Activated CD4-positive, alpha-beta T cell treated with anti-CD3 and anti-CD28 coated beads, Interleukin-2, amount 10 ng/mL, durations not matched to agents 24 days and 14 days (primary cell): ENCODE measurements at places on chromosomes 16 and 17. TPM values are rescaled to one million over a fixed set of nuclear protein-coding genes. Genes with fewer than 3 reads are reported as not detected.

The PRR15L gene
- not detected in 2 replicates for total RNA-seq

The SLX1B gene
- total RNA-seq: 49.2 and 65.1 TPM in 2 replicates

- peak; percentile 70 for DNase-seq
Measured at GRCh38 chr16:81633680-81634379, 145.3 kb upstream of the PLCG2 start.

DNA sequence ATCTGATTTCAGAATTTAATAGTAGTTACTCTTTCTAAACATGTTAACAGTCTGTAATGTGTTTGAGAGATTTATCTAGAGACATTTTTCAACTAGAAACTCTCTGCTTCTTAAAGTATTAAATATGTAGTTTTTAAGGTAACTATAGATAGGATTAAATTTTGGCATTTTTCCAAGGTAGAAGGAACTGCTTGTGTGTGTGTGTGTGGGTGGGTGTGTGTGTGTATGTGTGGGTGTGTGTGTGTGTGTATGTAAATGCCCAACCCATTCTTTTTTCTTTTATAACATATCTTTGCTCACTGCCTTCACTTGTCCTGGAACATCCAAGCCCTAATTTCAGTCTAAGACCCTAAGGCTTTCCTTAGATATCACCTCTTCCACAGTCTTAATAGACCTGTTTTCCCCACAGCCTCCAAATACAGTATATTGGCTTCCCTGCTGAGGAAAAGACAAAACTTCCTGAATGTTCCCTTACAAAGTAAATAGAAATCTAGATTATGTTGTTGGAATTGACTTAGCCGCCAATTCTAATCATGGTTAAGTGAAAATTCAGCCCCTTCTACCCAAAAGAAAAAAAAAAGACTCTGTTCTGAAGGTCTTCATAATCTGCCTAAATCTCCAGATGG lies 33.5 kb downstream of the NUP93 start:
- no peak for DNase-seq

DNA sequence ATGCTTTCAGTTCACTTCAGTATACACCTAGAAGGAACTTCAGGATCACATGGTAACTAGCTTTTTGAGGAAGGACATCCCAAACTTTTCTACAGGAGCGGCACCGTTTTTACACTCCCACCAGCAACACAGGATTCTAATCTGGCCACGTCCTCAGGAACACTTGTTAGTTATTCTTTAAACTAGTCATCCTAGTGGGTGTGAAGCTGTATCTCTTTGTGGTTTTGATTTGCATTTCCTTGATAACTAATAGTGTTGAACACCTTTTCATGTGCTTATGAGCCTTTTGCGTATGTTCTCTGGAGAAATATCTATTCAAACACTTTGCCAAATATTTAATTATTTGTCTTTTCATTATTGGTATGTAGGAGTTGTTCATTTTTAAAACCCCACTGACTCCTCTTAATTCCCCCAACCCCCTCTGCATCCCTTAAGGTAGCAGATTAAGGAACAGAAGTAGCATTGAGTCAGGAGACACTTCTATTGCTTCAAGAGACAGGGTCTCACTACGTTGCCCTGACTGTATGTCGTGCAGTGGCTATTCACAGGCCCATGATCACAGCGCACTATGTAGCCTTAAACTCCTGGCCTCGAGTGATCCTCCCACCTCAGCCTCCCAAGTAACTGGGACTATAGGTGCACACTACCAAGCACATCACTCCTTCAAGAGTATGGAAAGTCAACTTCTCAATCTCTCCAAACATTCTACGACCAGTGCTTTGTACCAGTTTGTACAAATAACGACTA lies 25.4 kb downstream of the YWHAE start:
- DNase-seq: no peak

The ASPSCR1 gene
- total RNA-seq: 35.1 and 37.3 TPM in 2 replicates

- DNase-seq: no peak
Measured at GRCh38 chr16:73737637-73738036, 559.0 kb upstream of the PSMD7 start.

DNA sequence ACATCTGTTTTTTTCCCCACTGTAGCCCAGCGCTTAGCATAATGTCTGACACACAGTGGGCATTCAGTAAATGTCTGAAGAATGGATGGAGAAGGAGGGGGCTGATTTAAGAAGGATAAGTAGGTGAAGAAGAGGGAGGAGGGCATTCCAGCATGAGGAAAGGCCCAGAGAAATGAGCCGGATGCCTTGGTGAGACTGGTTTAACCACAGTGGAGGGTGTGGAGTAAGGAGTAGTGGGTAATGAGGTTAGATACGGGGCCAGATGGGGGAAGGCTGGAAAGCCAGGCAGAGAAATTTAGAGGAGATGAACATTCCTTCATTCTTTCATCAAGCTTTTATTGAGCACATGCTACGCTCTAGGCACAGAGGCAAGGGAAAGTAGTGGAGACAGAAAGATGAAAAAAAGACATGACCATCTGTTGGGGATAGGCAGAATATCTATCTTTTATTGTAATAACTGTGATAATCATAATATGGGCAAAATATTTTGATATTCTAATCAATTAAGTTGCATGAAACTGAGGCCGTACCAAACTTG lies 43.7 kb upstream of the NFAT5 start:
- no peak for DNase-seq

The ZNF597 gene
- 1.9 and 2.1 TPM in 2 replicates for total RNA-seq

DNA sequence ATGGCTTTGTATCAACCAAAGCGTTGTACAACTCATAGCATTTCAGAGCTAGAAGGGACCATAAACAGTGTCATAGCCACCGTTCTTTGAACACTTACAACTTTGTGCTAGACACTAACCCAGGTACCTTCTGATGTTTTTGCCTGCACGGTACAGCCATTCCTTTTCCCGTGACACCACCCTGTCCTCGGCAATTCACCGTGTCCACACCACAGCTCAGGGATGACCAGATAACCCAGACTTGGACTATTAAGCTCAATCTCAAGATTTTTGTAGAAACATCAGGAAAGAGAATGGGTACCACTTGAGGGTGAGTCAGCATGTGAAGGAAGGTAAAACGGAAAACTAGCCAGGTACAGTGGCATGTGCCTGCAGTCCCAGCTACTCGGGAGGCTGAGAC lies 9.8 kb upstream of the CBFB start:
- DNase-seq: no peak

- no peak for DNase-seq
Measured at GRCh38 chr16:9425236-9425635, 333.8 kb downstream of the HAPSTR1 start.

The SEZ6L2 gene
- total RNA-seq: 0.26 and 0.61 TPM in 2 replicates

The MAPT gene
- 0.37 and 0.47 TPM in 2 replicates for total RNA-seq

DNA sequence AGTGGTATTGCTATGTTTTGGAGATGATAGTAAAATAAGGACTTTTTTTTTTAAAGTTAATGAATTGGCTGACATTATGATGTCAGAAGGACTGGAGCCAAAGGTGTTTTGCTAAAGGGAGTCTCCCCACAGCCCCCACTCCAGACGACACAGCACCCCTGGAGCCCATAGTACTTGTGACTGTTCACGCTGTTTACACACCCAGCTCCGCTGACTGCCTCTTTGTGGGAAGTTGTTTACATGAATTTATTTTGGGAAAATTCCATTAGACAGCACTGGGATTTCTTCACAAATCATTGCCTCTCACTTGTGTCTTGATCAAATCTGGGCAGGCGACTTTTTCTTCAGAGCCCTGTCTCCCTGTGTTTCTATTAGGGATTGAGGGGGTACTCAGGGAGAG lies 108.6 kb downstream of the C17orf67 start:
- no peak for DNase-seq

The TNK1 gene
- total RNA-seq: 5.3 and 5.5 TPM in 2 replicates

DNA sequence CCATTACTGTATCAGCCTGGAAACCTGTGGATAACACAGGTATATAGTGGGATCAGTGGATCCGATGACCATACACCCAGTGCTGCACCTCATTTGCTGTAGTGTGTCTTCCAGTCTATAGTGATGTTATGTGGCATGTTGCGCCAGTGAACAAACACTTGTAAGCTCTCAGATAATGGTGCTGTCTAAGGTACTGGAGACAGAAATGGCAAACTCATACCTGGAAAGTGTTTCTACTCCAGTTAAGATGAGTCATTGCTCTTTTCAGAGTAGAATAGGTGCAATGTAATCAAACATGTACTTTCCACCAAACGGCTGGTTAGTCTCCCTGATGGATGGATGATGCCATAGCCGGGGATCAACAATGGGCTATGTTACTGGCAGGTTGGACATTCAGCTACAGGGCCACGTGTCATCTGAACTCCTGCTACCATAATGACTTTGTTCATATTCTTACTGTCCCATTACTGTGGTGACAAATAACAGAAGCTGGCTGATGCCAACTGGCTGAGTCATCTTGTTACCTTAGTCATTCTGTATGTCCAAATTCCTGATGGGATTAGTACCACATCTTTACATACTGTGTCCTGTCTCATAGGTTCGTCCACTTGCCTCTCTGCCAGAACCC lies 6.3 kb downstream of the CCL11 start:
- no peak for DNase-seq

The PRR11 gene
- 29.7 and 32.6 TPM in 2 replicates for total RNA-seq

The APOH gene
- total RNA-seq: not detected in 2 replicates

GRCh38 chr17:18166894-18167293 lies 16.7 kb upstream of the ALKBH5 start:
- DNase-seq: no peak

GRCh38 chr16:10885246-10885645 lies 8.2 kb downstream of the CIITA start:
- DNase-seq: no peak

- no peak for DNase-seq
Measured at GRCh38 chr16:60150907-60151306, 1416.8 kb upstream of the GOT2 start.

- no peak for DNase-seq
Measured at GRCh38 chr17:32992321-32993033, 830 bp downstream of the SPACA3 start.

The FBXO39 gene
- 0.26 and 0.36 TPM in 2 replicates for total RNA-seq

DNA sequence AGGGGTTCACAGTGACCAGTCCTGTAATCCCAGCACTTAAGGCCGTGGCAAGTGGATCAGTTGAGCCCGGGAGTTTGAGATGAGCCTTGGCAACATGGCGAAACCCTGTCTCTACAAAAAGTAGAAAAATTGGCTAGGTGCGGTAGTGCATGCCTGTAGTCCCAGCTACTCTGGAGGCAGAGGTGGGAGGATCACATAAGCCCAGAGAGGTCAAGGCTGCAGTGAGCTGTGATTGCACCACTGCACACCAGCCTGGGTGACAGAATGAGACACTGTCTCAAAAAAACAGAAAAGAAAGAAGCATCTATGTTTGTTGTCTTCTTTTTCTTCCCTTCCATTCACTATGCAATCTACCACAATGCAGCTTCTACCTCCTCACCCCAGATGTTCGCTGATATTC lies 151.9 kb upstream of the RBL2 start:
- DNase-seq: no peak

DNA sequence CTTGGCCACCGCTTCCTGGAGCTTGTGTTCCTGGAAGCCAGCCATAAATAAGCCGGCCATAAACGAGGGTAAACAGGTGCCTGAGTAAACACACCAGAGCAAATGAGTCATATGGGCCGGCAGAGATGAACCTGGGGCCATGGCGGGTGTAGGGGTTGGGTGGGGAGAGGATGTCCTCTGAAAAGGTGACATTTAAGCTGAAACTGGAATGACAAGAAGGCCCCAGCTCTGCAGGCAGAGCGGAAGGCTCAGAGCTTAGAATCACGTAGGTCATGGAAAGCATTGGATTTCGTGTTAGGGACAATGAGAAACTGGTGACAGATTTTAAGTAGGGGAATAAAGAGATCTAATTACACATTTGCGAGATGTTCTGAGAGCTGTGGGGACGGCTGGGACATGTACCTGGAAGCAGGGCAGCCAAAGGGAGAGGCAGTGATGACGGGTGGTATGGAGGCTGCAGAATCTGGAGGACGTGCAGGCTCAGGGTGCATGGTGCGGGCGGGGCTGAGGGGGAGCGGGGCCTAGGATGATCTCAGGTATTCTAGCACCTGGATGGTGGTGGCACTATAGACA lies 8.1 kb upstream of the DNASE1 start:
- no peak for DNase-seq

DNA sequence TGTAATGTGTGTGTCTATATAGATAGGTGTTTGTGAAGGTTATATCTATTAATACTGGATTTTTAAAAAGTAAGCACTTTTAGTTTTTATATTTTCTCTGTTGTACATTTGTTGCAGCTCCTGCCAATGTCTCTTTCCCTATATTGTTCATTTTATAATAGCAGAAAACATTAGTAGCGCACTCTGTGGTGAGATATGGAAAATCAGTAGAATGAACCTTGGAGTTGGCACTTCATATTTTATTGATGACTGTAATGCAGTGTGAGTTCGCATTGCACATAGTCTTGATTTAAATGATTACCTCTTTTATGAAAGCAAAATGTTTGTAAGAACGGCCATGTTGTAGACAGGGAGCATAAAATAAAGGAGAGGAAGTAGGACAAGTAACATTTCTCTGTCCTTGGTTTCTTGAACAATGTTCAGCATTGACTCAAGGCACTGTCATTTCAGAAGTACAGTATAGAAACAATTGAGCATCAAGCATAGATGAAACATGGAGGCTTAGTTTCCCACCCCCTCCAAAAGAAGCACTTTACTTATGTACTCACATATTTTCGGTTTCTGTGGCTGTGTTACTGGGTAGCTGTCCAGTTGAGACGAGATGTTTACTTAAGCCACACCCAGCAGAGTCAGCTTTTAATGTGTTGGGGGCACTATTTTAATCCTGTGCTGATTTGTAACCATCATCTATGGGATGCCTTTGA lies 74.0 kb downstream of the TANC2 start:
- no peak for DNase-seq

The CA5A gene
- total RNA-seq: not detected in 2 replicates

The RHOT1 gene
- total RNA-seq: 26.7 and 27.8 TPM in 2 replicates

DNA sequence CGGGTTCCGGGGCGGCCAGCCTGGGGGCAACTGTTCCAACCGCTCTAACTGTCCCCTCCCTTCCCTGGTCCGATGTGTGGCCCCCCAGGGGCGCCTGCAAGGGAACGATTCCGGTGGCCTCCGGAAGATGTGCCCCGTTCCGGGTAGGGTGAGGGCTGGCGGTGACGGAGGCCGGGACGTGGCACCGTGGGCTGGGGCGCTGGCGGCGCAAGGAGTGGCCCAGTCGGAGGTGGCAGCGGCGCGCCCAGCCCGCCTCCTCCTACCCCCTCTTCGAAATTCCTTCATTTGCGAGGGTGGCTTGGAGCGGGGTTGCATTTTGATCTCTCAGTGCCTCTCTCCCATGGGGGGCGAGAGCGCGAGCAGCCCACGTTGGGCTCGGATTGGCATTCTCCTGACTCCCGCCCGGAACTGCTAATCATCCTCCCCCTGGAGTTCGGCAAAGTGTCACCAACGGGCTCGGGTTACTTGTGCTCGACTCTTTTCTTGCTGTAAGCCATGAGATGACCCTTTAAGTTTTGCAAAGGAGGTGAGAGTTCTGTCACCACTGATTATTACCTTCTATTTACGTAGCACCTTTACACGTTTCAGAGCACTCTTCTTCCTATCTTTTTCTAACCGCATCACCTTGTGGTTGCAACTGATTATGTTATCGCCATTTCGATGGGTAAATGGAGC lies 622 bp downstream of the NDEL1 start:
- DNase-seq: peak; percentile 92
